ENCODE measurements at places on chromosomes 12 and 14.

GRCh38 chr12:120534203-120534702 is at the start of gene RNF10:
Gene RNF10, plus strand, starts transcription at chr12:120534356. Its CDS starts 456 bp downstream, at chr12:120534812.
- peak; percentile 93 for DNase-seq

DNA sequence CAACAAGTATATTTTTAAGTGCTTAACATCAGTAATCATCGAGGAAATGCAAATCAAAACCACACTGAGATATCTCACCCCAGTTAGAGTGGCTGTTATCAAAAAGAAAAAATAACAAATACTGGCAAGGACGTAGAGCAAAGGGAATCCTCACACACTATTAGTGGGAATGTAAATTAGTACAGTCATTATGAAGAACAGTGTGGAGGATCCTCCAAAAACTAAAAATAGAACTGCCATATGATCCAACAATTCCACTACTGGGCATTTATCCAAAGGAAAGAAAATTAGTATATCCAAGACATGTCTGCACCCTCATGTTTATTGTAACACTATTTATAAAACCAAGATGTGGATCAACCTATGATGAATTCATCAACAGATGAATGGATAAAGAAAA is 149.0 kb upstream of the PWP1 start:
- no peak for DNase-seq

GRCh38 chr14:76917745-76918255 is 91.6 kb downstream of the LRRC74A start:
- no peak for DNase-seq

DNA sequence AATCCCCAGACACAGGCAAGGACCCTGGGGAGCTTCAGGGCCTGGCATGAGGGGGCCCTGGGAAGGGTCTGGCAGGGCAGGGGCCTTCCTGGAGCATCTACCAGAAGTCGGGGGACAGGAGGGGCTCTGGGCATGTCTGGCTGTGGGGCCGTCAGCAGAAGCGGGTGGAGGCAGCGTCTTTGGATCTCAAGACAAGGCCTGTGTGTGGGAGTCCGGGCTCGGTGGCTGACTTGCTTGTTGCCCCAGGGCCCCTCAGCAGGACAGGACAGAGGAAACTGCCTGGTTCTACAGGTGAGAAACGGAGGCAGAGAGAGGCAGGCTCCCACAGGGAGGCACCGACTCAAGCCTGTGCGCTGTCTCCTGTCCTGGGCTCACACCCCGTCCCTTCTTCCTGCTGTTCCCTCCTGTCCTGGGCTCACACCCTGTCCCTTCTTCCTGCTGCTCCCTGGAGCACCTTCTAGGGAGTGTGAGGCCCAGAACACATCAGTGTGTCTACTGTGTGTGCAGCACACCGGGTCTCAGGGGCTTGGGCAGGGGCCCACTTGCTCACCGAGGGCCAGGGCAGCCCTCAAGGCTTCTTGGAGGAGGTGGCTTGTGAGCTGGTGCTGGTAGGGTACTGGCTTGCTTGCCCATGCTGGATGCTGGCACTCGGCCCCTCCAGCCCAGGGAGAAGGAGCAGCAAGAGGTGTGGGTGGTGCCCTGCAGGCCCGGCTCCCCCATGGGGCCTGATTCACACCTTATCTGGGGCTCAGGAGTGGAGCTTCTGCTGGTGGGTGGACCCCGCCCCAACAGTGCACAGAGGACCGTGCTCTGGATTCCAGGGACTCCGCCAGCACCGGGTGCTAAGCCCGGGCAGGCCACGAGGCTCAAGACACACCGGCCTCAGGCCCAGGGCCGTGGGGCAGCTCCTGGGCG is 14.9 kb downstream of the ASPG start:
- DNase-seq, result no peak

DNA sequence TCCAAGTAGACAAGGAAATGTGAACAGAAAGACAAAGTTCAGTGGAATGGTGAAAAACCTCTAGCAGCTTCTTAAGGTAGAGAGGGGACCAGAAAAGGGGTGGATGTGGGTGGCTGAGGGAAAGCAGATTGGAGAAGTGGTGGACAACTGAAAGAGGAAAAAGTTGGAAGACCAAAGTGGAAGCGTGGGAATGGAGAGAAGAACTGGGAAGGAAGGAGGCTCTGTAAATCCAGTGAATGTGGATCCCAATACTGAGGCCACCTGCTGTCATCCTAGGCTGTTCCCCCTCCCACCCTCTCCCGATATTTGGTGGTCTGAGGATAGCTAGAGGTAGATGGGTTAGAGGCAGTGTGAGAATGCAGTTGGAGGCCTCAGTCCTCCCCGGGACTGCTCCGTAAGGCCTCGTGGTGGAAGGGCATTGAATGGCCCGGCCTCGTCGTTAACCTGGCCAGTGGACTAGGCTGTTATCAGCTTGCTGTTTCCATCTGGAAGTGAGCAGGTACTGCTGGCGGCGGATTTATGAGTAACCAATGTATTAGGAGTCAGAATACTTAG is 822 bp upstream of the POU6F1 start:
- DNase-seq, result peak; percentile 30

GRCh38 chr14:93200553-93200952 is 6.3 kb downstream of the GON7 start:
- no peak for DNase-seq

DNA sequence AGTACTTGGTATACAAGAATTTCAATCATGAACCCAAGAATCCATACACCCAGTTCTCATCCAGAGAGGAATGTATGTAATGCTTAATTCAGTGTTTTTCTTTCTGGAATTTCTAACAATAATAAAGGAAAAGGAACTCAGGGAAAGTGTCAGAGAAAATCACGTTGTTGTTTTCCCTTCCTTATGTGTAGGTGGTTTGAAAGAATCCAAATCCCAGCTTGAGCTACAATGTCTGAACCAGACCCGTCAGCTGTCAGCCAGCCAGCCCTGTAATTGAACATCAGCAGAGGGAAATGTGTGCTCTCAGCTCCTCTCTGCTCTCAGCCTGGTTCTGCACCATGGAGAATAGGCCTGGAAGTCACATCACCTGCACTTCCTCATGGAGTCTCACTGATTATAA is 126.5 kb downstream of the TMEM30B start:
- DNase-seq, result no peak

DNA sequence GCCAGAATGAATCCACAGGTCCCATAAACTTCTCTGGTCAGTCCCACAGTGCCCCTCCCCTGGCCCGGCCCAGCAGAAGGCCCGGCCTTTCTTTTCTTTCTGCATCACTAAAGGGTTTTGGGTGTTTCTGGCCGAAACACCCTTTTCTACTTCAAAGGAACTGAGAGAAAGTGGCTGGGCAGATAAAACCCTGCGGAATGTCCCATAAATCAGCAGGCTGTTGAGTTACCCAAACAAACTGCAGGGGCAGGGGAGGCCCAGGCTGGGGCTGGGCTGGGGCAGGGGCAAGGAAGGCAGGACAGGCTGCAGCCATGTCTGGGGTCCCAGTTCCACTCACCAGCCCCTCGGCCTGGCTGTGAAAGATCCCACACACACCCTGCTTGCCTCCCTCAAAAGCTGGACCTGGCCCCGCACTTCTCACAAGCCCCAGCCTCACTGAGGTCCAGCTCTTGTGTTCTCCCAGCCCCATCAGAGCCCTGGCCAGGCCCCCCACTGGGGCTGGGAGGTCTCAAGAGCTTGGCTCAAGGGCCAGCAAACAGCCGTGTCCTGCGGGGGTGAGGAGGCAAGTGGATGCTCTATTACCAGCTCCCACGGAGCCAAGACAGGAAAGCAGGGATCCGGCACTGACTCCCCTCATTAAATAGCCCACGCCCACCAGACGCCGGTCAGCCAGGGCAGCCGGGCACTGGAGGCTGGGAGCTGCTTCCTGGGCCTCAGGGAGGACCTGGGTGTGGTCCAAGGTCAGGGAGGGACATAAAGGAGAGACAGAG is 41.9 kb downstream of the CCNK start:
- DNase-seq, result no peak

DNA sequence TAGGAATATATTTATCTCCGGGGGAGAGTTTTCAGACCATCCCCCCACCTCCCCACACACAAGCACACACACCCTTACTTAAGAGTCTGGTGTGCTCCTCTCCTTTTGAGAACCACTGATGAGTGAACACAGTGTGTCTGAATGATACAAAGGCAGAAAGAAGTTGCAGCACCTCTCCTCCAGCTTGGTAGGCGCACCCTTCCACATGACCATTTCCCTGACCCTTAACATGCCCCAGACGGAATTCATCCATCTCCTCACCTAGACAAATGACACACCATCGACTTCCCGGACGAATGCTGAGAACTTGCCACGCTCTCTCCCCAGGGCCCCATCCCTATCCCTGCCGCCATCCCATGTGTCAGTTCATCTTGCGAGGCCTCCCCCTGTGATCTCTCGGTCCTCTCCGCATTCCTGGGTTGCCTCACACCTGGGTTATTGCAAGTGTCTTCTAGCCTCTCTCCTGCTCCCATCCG is 3.9 kb downstream of the TNFRSF1A start:
- peak; percentile 72 for DNase-seq

- no peak for DNase-seq
Observed at GRCh38 chr14:101227611-101228594, 324.4 kb upstream of the RTL1 start.

GRCh38 chr12:99043319-99043914 is 398.3 kb downstream of the APAF1 start:
- peak; percentile 77 for DNase-seq

GRCh38 chr12:44078273-44078672 is 242.4 kb downstream of the TMEM117 start:
- DNase-seq, result peak; percentile 7

- DNase-seq, result no peak
Observed at GRCh38 chr12:24153079-24153478, 203.6 kb upstream of the SOX5 start.

DNA sequence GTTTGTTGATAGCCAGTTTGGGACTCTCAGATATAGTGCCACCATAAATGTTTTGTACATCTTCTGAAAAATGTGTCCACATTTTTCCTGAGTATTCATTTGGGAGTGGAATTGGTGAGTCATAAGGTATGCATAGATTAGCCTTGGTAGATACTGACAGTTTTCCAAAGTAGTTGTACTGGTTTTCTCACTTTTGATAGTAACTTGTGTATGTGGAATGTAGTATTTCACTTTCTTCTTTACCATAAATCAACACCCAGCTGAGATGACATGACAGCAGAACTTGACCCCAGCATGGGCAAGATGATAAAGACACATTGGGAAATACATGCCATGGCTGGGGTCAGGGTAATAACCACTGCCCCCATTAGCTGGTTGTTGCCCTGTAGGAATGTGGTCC is 5.4 kb downstream of the FBXW8 start:
- DNase-seq, result peak; percentile 32

DNA sequence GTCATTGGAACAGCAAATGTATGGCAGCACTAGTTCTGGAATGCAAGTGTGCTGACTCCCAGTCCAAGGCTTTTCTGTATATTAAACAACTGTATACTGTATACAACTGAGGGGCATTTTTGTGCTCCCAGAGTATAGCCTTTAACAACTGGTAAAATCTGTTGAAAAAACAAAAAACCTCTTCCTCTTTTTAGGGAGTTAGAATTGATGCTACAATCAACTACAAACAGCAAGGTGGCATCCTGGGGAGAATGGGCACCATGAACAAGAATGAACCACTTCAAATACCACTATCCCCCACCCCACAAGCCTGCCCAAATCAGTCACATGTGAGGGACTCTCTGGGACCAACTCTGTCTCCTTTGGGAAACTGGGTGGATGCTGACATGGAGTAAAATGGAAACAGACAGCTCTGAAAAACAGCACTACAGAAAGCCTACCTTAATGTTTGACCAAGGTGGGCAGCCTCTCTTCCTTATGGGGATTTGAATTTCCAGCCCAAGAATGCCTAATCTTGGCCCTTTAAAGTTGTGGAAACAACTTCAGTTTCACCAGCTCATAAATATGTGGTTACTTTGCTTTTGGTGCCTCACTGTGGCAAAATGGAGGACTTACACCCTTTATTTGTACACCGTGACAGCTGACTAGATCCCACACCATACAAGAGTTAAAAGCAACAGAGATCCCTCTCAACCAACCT is 7.5 kb downstream of the VTI1B start:
- DNase-seq, result peak; percentile 68

DNA sequence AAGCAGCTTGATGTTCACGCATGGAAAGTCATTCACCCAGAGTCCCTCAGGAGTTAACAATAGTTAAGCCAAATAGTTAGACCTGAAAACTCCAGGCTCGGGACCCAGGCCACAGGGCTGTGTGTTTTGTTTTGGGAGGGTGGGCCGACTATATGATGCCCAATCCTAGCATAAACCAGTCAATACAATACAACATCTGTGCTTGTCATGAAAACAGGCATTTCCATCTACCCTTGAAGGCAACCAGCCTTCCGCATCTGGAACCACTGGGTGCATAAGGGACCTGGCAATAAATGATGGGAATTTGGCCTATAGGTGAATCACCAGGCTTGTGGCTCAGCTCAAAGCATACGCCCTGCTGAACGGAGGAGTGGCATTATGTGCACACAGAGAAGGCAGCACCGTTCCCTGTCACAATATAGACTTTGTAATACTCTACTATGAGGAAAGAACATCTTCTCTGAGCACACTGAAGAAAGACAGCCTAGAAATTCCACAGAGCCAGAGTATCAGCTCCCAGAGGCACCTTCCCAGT is 91.0 kb upstream of the FOXN3 start:
- DNase-seq, result no peak

- DNase-seq, result peak; percentile 86
Observed at GRCh38 chr12:49750027-49750995, 9.0 kb downstream of the TMBIM6 start.

- DNase-seq, result no peak
Observed at GRCh38 chr12:113555226-113555625, 83.6 kb upstream of the LHX5 start.

GRCh38 chr14:89881839-89882238 is 72.7 kb downstream of the EFCAB11 start:
- DNase-seq, result no peak

GRCh38 chr14:51491776-51492175 is 159.9 kb upstream of the FRMD6 start:
- DNase-seq, result no peak

GRCh38 chr12:127809275-127809674 is 457.7 kb upstream of the TMEM132C start:
- DNase-seq, result peak; percentile 18

- DNase-seq, result no peak
Observed at GRCh38 chr14:102932484-102933248, 10.2 kb downstream of the AMN start.

DNA sequence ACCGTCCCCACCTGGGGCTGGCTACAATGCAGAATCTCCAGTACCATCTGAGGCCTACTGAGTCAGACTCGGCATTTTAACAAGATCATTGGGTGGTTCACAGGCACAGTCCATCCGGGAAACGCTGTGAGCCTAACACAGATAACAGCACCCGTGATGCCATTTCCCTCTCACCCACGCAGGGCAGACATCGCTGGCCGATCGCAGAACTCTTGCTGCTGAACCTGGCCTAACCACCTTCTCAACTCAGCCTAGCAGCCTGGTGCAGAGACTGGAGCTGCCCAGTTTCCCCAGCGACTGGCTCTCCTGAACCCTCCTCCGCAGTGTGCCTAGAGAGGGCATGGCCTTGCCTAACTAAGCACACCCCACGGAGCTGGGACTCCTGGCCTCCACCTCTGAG is 83.3 kb downstream of the NCOR2 start:
- no peak for DNase-seq
